Stimulated activated naive CD4-positive, alpha-beta T cell (primary cell): ENCODE measurements at places on chromosomes 13 and 19.

GRCh38 chr13:71046360-71047079 is 820.5 kb downstream of the DACH1 start:
- no peak for DNase-seq

DNA sequence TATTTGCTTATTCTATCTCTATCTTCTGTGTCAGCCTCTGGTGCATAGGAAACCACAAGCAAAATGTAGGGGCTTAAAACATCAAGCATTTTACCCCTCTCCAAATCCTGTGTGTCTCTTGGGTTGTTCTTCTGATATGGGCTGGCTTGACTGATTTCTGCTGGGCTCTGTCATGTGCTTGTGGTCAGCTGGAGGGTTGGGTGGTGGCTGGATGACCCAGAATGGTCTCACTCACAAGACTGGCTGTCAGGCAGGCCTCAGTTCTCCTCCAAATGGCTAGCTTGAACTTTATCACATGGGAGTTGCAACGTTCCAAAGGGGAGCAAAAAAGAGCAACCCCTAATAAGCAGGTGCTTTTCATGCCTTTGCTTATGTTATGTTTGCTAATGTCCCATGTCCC is 9.6 kb upstream of the LYPD5 start:
- DNase-seq = no peak

DNA sequence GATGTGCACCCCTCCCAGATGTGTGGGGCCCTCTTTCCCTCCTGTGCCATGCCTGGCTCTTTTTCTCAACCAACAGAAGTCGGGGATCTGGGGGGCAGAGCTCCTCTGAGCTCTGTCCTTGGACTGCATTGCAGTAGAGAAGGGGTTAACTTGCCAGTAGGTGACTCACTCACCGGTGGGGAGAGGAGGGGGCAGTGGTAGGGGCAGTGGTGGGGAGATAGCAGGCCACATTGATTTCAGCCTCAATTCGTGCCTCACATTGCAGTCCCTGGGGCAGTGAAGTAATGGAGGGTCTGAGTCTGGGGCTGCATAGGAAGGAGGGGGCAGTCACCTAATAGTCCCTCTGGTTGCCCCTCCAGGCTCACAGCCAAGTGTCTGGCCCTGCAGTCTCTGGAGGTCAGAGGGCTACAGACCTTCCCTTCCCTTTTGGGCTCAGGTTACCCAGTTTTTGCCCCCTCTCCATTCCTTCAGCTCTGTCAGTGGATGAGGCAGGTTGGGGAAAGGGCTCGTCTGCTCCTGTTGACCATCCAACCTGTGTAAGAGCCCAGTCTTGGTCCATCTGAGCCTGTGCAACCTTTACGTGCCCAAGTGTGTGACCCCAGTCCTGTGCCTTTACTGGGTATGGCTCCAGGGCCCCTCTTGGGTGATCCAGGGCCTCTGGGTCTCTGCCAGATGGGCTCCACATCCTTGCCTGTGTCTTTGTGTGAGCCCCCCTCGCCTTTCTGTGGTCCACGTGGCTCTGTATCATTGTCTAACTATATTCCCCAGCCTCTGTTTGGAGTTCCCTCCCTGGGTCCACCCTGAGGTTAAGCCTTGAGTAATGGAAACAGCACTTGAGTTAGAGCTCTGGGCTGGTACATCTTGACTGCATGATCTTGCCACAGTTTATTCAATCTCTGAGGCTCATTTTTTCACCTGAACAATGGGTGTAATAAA is 13.0 kb downstream of the CIC start:
- DNase-seq = no peak

DNA sequence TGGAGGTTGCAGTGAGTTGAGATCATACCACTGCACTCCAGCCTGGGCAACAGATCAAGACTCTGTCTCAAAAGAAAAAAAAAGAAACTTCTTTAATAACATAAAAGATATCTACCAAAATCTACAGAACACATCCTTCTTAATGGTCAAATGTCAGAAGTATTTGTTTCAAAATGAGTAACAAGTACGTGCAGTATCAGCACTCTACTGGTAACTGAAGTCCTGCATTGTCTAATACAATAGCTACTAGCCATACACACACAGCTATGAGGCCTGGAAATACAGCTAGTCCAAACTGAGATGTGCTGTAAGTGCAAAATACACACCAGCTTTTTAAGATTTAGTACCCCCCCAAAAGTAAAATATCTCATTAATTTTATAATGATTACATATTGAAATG is 88.1 kb downstream of the TSC22D1 start:
- no peak for DNase-seq

- no peak for DNase-seq
Observed at GRCh38 chr13:37168926-37169325, 63.5 kb upstream of the CSNK1A1L start.

DNA sequence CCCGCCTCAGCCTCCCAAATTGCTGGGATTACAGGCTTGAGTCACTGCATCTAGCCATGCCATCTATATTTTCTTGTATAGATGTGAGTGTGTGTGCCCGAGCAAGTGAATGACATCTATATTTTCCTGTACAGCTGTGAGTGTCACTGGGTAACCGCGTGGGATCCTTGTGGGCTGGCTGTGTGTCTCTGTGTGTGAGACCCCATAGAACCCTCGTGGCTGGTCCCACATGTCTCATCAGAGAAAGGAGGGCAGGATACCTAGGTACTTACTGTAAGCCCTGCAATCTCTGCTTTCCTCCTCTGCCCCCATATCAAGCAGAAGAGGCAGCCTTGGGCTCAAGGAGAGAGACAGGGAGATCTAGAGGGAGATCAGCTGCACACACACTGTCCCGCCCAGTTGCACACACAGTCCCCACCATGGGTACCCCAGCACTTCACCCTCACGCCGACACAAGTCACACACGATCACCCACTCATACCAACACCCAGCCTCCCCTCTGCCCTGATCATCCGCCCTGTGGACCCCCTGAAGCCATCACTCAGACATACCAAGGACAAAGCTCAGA is 655 bp downstream of the DENND1C start:
- no peak for DNase-seq

- DNase-seq = no peak
Observed at GRCh38 chr13:50261130-50261901, 246.1 kb downstream of the KCNRG start.

- peak; percentile 35 for DNase-seq
Observed at GRCh38 chr13:49110122-49110912, 109.8 kb upstream of the MLNR start.

- DNase-seq = no peak
Observed at GRCh38 chr19:18496980-18497256, 25.0 kb downstream of the ELL start.

DNA sequence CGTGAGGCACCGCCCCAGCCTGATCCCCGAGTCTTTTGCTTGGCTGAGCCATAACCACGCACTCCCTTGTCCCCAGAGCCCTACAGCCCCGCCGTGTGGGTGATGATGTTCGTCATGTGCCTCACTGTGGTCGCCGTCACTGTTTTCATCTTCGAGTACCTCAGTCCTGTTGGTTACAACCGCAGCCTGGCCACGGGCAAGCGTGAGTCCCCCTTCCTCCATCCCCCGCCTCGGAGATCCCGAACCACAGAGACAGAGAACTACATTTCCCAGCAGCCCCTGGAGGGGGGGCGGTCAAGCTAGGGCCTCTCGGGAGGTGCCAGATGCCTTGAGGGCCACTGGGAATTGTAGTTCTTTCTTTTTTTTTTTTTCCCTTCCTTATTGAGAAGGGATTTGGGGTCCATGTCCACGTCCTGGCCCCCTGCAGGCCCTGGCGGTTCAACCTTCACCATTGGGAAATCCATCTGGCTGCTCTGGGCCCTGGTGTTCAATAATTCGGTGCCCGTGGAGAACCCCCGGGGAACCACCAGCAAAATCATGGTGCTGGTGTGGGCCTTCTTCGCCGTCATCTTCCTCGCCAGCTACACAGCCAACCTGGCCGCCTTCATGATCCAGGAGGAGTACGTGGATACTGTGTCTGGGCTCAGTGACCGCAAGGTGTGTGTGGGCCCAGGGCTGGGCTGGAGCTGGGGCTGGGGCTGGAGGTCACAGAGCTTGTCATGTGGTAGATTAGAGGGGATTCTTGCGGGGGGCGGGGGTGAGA is 25.9 kb downstream of the GRIN2D start:
- DNase-seq = peak; percentile 47

- DNase-seq = no peak
Observed at GRCh38 chr19:43597876-43598275, 1.5 kb downstream of the ZNF576 start.

DNA sequence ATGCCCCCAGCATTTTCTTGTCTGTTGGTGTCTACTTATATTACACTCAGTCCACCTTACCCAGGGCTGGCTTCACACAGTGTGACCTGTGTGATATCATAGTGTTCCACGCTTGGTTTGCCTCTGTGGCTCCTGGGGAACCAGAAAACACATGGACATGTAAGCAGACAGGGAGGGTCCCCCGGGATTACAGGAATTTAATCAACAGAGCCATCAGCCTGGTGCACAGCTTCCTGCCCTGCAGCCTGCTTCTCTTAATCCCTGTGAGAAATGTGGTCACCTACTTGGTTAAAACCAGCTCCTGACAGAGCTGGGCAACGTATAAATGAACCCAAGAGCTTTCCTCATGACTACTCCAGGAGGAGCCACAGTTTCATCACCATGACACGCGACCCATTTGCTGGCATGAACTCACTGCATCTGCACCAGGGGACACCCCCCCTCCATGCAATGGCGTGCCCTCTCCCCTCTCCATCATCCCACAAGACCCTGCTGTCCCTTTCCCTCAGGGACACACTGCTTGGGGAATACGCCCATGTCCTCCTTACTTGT is 152.1 kb downstream of the UQCRFS1 start:
- DNase-seq = no peak

DNA sequence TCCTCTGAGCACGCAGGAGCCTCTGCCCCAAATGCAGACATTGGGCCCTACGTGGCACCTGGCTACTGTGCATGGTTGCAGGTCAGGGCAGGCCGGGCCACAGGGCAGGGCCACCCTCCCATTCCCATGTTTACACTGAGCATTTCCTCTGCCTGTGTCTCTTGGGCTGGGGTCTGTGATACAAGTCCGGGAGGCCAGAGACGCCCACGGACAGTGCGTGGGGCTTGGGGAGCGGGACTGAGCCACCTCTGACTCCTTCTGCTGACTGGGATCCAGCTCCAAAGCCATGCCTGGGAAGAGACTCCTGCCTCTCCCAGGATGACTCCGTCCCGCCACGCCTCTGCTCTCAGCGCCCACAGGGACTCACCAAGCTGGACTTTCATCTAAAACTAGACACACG is 18.8 kb downstream of the GAS6 start:
- DNase-seq = no peak

DNA sequence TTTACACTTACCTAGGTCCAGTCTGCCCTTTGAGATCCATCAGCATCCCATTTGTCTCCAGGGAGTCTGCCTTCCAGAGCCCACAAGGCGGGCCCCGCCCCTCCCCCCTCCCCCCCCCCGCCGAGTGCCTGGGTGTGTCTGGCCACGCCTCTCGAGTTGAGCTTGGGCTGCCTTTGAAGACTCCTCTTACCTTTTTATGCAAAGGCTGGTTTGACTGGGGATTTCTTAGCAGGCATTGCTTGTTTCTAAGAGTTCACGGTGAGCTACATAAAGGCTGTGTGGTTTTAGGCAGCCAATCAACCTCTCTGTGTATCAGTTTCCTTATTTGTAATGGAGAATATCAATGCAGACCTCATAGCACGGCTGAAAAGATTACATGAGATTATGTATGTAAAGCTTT is 11.3 kb downstream of the GPR12 start:
- no peak for DNase-seq
